ENCODE measurements at places on chromosomes 5 and 9. TPM values are rescaled to one million over a fixed set of nuclear protein-coding genes. Genes with fewer than 3 reads are reported as not detected.

DNA sequence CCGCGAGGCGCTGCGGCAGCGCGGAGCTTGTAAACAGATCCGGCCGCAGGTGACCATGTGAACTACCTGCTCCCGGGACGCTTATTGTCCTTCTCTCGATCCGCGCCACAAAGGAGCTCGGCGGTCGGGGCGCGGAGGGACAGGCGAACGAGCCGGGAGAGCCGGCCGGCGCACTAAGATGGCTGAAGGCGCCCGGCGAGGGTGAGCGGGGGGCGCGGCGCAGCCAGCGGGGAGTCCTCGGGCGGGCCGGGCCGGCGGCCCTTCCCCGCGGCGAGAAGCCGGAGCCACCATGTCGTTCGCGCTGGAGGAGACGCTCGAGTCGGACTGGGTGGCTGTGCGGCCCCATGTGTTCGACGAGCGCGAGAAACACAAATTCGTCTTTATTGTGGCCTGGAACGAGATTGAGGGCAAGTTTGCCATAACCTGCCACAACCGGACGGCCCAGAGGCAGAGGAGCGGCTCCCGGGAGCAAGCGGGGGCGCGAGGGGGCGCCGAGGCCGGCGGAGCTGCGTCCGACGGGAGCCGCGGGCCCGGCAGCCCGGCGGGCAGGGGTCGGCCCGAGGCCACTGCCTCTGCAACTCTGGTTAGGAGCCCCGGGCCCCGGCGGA lies 535 bp downstream of the JMY start:
- H3K27ac ChIP-seq, result peak overlapping the region; percentile 98
- H3K27me3 ChIP-seq, result no peaks in the 10 kb centered on the region
- H3K4me3 ChIP-seq, result peak overlapping the region; percentile 91
- H3K36me3 ChIP-seq, result peaks cover 8% of the 10 kb centered on the region

DNA sequence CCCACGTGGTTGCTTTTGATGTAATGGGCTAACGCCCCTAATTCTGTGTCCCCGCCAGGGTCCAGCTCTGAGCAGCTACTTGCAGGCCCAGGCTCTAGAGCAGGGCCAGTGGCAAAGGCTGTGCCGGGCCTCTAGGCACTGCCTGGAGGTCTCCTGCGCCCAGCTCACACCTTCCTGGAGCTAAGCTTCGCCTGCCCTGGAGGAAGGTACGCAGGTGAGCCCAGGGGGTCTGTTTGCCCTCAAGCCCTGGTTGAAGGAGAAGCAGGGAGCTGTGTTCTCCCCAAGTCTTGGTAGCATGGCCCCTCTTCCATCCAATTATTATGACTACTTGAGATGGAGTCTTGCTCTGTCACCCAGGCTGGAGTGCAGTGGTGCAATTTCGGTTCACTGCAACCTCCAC lies 5.2 kb upstream of the LMX1B start:
- H3K27ac ChIP-seq, result no peak overlapping the region
- no peak overlapping the region for H3K4me3 ChIP-seq
- peaks cover 54% of the 10 kb centered on the region for H3K27me3 ChIP-seq
- no peaks in the 10 kb centered on the region for H3K36me3 ChIP-seq

- H3K36me3 ChIP-seq, result peaks cover 9% of the 10 kb centered on the region
- H3K27ac ChIP-seq, result no peak overlapping the region
- H3K4me3 ChIP-seq, result no peak overlapping the region
- DNase-seq, result no peak
These were observed 25.4 kb downstream of the RGMB start for GRCh38 chr5:98798847-98799246.

Gene SLC46A2
- 0.14 TPM for total RNA-seq

Gene C1QTNF2
- total RNA-seq, result 0.31 TPM

DNA sequence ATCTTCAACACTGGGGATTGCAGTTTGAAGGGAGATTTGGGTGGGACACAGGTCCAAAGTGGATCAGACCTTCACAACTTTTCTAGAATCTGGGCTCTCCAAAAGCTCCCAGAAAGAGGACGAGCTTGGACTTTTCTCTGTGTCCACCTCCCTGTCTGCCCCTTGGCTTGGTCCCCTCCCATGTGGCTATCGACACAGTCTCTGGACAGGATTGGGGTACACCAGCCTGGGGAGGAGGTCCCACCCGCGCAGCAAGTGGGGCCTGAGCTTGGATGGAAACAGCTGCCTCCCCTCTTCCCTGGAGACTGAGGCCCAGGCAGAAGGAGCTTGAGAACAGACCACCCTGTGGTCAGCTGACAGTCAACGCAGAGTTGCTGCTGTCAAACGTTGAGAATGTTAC lies 84.6 kb upstream of the FCN1 start:
- peaks cover 8% of the 10 kb centered on the region for H3K27me3 ChIP-seq
- H3K27ac ChIP-seq, result no peak overlapping the region
- H3K36me3 ChIP-seq, result no peaks in the 10 kb centered on the region
- no peak for DNase-seq
- no peaks in the 10 kb centered on the region for H3K4me1 ChIP-seq
- no peak overlapping the region for H3K4me3 ChIP-seq

DNA sequence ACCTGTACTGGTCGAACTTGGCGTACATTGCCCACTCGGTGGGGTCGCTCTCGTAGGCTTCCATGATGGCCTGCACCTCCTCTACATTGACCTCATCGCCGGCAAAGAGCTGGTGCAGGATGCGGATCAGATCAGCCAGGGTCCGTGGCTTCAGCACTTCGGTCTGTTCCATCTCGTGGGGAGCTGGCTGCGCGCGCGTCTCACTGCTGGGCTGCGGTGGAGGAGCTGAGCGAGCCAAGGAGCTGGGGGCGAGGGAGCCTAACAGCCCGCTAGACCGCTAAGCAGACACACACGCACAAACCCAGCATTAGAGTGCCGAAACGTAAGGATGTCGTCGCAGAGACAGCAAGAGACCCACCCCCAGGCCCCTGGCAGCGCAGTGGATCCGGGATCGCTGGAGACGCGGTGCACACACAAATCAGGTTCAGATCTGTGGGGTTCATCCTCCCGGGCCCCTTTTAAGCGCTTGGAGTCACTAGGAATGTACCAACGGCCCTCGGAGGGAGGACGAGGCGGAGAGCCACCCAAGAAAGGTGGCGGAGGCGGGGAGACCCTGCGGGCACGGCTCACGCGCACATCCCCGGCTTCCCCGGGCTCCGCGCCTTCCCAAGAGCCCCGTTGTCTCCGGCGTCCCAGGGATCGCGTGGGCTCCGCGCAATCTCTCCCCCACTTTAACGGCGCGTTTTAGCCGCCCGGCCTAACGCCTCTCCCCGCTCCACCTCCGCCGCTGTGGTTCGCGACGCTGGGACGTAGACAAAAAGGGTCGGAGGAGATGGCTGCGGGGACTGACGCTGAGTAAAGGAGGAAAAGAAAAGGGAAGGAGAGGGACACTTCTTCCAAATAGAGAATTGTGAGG lies at the start of gene CDO1:
CDO1 (minus strand) TSS at position 434 of the 856 bp plus-strand sequence; CDS start at position 172, 262 bp downstream.
- peak within 1 kb of the TSS; percentile 87 for H3K27ac ChIP-seq
- H3K4me1 ChIP-seq, result peaks cover 19% of the 10 kb centered on the region
- peak within 1 kb of the TSS; percentile 96 for H3K4me3 ChIP-seq
- peaks cover 41% of the 10 kb centered on the region for H3K27me3 ChIP-seq
- H3K36me3 ChIP-seq, result peaks cover 15% of the 10 kb centered on the region

GRCh38 chr5:81428446-81428845 lies 34.5 kb upstream of the ACOT12 start:
- no peaks in the 10 kb centered on the region for H3K27me3 ChIP-seq
- peaks cover 15% of the 10 kb centered on the region for H3K36me3 ChIP-seq
- no peak overlapping the region for H3K27ac ChIP-seq
- H3K4me1 ChIP-seq, result peaks cover 24% of the 10 kb centered on the region
- DNase-seq, result no peak

DNA sequence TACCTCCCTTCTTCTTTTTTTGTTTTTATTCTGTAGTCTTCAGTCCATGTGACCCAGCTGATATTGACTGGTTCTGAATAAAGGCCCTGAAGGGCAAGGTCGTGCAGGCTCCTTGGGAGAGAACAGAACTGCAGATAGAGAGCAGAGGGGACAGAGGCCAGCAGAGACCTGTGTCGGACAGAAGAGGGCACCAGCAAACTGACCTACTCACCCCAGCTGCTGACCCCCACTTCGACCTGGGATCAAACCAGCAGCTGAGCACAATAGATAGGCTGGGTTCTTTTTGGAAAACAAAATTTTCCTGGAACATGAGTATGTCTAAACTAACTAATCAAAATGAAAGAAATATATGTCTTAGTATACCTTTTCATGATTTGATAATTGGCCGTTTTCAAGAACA lies 695.1 kb downstream of the NR2F1-AS1 start:
- H3K4me1 ChIP-seq, result peaks cover 29% of the 10 kb centered on the region
- no peak overlapping the region for H3K27ac ChIP-seq
- H3K4me3 ChIP-seq, result no peak overlapping the region
- peaks cover 4% of the 10 kb centered on the region for H3K27me3 ChIP-seq

DNA sequence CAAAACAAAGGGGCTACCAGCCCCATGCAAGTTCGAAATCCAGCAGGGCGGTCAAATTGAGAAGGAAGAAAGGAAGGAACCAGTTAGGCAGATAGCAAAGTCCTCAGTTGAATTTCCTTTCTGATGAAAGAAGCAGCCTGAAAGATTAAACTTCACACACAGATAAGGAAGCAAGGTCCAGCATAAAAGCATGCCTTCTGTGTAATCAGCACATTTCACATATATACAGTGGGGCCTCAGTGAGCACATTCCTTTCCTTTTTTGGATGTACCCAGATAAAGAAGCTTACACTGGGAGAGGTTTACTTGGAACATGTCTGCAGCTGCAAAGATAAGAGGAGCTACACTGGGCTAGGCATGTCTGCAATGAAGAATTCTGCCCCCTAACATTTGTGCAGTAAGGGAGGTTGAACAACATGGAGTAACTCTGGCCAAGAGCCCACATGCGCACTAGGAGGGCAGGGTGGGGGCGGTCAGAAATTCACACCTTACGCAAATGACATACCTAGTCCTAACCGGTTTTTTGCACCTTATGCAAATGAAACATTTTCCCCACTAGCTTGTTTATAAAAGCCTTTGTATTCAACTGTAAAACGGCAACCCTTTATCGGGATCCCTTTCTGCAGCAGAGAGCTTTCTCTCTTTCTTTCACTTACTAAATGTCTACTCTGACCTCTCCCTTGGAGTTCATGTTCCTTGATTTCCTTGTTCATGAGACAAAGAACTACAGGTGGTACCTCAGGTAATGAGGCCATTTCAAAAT lies 149.7 kb upstream of the FBXL17 start:
- no peak for DNase-seq
- peak overlapping the region; percentile 10 for H3K27ac ChIP-seq
- H3K27me3 ChIP-seq, result peaks cover 41% of the 10 kb centered on the region
- no peak overlapping the region for H3K4me3 ChIP-seq

GRCh38 chr5:12837592-12837991 lies 933.3 kb upstream of the CTNND2 start:
- no peak overlapping the region for H3K27ac ChIP-seq
- DNase-seq, result no peak
- H3K36me3 ChIP-seq, result no peaks in the 10 kb centered on the region
- H3K4me3 ChIP-seq, result no peak overlapping the region
- no peaks in the 10 kb centered on the region for H3K4me1 ChIP-seq

DNA sequence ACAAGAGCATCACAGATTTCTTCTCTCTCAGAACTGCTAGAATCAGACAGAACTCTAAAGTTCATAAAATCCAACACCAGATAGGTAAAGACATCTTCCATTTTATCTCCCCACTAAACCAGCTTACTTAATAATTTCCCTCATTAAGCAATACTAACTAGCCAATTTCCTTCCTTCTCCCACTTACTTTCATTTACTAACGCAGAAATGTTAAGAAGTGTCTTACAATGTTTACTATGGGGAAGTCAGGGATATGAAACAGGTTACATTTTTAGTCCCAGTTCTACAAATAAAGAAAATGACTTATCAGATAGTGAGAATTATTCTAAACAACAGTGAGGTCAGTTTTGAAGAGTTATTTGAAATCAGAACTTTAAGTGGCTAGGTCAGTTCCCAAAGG lies 236.5 kb downstream of the FBXL17 start:
- no peaks in the 10 kb centered on the region for H3K27me3 ChIP-seq
- H3K36me3 ChIP-seq, result no peaks in the 10 kb centered on the region
- H3K27ac ChIP-seq, result no peak overlapping the region
- peaks cover 4% of the 10 kb centered on the region for H3K4me1 ChIP-seq

- H3K27me3 ChIP-seq, result no peaks in the 10 kb centered on the region
- no peak for DNase-seq
- no peak overlapping the region for H3K27ac ChIP-seq
- H3K36me3 ChIP-seq, result peaks cover 19% of the 10 kb centered on the region
- H3K4me3 ChIP-seq, result no peak overlapping the region
These were observed 41.3 kb downstream of the TBCA start for GRCh38 chr5:77734885-77735284.

Gene CAMK4
- 15.6 TPM for total RNA-seq

Gene SEMA5A
- 92.9 TPM for total RNA-seq

Gene NUTM2F
- not detected for total RNA-seq

DNA sequence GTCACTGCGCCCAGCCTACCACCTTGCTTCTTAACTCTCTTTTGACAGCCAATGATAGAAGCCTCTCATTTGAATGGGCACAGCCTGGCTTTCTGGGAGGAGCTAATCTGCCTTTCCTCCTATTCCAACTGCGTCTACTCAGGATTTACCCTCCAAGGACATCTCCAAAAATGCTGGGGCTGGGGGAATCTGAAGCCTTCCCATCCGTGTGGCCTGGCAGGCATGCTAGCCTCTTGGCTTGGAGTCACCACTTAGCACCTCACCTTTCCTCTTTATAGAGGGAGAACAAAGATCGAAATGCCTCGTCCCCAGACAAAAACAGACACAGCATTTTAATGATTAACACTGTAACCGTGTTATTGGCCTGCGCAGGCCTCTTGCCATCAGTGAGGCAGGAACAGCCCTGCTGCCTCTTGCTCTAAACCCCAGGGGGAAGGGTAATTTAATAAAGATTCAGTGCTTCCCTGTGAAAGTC lies 108.2 kb upstream of the KLF4 start:
- H3K4me1 ChIP-seq, result peaks cover 9% of the 10 kb centered on the region
- H3K27me3 ChIP-seq, result peaks cover 11% of the 10 kb centered on the region
- H3K27ac ChIP-seq, result no peak overlapping the region

DNA sequence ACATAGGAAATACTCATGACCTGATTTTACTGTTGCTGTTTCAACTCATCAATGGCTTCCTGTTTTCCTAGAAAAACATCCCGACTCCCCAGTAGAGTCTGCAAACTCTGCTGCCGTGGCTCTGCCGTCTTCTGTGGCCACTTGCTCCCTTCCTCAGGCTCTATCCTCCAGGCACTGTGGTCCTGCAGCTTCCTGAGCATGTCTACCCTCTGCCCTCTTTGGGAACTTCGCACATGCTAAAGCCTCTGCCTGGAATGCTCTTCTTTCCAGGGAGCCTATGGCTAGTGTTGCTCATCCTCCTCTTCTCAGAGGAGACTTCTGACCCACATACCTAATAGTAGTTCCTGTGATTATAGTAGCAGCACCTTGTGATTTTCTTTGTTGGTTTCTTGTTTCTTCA lies 256.9 kb downstream of the MAN2A1 start:
- no peaks in the 10 kb centered on the region for H3K27me3 ChIP-seq
- no peak overlapping the region for H3K27ac ChIP-seq
- DNase-seq, result no peak
- H3K4me3 ChIP-seq, result no peak overlapping the region

Gene BTNL8
- 0.87 TPM for total RNA-seq

GRCh38 chr9:135582966-135583687 lies 21.6 kb downstream of the PAEP start:
- H3K4me3 ChIP-seq, result no peak overlapping the region
- no peaks in the 10 kb centered on the region for H3K4me1 ChIP-seq
- DNase-seq, result peak; percentile 49
- no peak overlapping the region for H3K27ac ChIP-seq
- H3K27me3 ChIP-seq, result no peaks in the 10 kb centered on the region

Gene TYRP1
- total RNA-seq, result 86.2 TPM

All from type B pancreatic cell (in vitro differentiated cells).